SHP77 (cell line): ENCODE measurements at places on chromosomes 4 and X.

GRCh38 chrX:56231537-56232090 lies 542 bp upstream of the KLF8 start:
- no peak for DNase-seq

- DNase-seq: no peak
Observed at GRCh38 chrX:56130436-56130835, 101.7 kb upstream of the KLF8 start.

DNA sequence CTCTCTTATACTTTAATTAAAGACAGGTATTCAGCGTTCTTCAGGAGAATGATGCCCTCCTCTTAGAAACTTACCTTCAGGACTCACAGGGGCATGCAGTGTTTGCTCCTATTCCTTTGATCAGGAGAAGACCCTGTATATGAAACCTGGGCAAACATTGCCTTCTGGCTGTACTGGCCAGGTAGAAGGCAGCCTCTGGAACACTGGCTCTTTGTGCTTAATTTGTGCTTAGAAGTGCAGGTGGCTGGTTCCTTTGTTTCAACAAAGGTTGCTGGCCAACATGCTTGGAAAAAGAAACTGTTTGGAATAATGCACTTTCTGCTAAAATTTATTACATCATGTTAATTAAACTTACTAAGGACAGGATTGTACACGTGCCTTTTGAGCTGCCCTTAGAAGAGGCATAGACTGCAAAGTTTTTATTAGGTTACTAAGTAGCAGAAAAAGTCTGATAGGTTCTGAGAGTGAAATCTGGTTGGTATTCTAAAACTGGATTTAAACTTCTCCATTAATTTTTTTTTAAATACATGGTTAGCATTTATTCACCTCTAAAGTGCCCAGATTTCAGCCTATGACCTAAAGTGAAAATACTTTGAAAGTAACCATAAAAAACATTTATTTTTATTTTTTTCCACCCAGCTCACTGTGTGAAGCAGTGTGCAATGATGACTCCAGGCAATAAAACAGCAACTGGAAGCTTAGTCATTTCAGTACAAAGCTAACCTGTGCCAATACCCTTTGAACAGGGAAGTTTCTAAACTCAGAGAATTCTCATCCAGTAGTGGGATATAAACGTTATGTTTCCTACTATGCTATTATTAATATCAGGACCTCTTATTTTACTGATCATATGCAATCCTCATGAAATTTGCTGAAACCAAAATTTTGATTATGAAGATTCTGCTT lies 11.3 kb downstream of the RASSF6 start:
- no peak for DNase-seq

- no peak for DNase-seq
Observed at GRCh38 chr4:121957266-121957665, 5.4 kb upstream of the TRPC3 start.

- no peak for DNase-seq
Observed at GRCh38 chr4:19725130-19725529, 526.6 kb upstream of the SLIT2 start.

DNA sequence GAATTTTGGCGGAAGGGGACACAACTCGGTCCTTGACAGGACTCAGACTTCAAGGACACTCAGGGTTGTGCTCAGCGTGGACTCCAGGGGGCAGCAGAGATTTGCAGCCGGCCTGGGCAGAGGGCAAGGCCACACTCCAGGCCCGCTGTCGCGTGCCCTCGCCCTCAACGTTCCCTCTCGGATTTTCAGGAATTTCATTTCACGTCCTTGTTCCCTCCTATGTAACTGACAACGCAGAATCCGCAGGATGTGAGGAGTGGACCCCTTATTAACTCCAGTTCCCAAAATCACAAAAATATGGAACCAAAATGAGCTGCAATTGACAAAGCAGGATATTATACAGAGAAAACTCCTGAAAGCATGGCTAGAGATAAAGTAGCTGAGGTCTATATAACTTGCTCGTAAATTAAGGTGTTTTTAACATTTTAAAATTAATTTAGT lies 21.0 kb upstream of the DCTD start:
- DNase-seq: peak; percentile 41

DNA sequence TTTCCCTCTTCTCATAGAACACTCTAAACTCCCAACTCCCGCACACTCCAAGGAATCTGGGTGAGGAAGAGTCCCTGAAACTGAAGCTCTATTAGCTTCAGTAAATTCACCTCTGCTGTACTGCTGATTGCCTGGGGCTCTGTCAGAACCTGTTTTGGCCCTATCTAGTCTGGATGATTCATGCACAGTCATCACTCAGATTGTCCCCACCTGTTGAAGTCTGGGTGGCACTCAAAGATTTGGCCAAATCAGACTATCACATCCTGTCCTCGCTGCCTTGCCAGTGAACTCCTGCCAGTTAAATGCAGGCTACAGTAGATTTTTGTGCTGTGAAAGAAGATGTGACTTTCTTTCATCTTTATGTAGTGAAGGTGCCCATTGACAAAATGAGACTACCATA lies 63.5 kb upstream of the EMCN start:
- no peak for DNase-seq

GRCh38 chrX:117397844-117398243 lies 718.8 kb downstream of the KLHL13 start:
- no peak for DNase-seq

- no peak for DNase-seq
Observed at GRCh38 chr4:36274158-36274557, 7.3 kb upstream of the DTHD1 start.
